ENCODE measurements at places on chromosomes 5 and 9.

DNA sequence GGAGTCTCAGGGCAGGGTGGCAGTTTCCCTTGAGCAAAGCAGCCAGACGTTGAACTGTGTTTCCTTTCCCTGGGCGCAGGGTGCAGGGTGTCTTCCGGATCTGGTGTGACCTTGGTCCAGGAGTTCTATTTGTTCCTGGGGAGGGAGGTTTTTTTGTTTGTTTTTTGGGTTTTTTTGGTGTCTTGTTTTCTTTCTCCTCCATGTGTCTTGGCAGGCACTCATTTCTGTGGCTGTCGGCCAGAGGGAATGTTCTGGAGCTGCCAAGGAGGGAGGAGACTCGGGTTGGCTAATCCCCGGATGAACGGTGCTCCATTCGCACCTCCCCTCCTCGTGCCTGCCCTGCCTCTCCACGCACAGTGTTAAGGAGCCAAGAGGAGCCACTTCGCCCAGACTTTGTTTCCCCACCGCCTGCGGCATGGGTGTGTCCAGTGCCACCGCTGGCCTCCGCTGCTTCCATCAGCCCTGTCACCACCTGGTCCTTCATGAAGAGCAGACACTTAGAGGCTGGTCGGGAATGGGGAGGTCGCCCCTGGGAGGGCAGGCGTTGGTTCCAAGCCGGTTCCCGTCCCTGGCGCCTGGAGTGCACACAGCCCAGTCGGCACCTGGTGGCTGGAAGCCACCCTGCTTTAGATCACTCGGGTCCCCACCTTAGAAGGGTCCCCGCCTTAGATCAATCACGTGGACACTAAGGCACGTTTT, 3.5 kb upstream of the PHYHD1 start:
- DNase-seq, result no peak

DNA sequence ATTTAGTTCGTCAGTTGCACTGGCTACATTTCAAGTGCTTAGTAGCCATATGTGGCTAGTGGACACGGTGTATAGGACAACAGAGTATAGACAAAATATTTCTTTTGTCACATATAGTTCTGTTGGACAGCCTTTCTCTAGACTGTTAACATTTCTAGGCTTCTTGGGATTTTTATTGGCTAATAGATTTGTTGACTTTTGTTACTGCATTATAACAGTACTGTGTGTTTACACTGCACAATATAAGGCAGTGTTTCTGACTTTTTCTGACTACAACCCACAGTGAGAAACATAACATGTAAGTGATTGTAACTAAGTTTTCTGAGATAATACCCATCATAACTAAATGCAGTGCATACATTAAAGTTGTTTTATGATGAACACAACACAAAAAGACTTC, 11.3 kb downstream of the FBXO38 start:
- no peak for DNase-seq

DNA sequence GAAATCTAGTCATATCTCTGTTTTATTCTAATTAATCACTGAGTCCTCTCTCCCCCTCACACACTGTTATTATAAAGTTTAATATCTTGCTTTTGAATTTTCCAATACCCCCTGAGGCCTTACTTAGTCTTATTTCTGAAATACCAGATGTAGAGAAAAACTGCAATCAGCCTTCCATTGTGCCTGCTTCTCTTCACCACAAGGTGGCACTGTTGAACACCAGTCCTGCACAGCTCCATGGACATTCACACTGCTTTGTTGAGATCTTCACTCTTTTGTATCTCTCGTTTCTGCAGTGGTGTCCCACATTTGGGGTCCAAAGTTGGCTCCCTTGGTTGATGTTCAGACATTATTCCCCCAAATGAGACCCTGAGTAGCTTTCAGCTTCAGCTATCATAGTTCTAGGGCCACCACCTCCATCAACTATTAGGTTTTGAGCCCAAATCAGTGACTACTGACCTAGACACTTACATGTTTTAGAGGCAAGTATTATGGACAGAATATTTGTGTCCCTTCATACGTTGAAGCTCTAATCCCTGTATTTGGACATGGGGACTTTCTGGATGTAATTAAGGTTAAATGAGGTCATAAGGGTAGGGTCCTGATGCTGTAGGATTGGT, 24.3 kb downstream of the BOD1 start:
- DNase-seq, result no peak

- DNase-seq, result no peak
Measured at GRCh38 chr9:91101611-91102168, 260.0 kb downstream of the AUH start.

DNA sequence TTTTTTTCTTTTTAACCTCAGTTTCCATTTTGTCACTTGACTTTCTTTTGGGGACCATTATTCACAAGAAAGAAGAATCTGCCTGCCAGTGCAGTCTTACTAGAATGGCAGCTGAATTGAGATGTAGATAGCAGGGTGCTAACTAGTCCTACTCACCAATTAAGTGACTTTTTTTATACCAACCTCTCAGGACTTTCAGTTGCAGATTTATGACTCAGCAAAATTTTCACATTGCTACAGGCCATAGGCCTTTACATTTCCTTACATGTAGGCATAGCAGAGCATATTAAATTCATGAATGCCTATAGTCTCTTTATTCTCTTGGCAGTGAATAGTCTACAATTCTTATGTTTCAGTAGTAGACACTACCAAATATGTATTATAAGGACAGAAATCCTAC, 54.0 kb upstream of the FKTN start:
- no peak for DNase-seq

- no peak for DNase-seq
Measured at GRCh38 chr9:130680836-130681768, 12.5 kb upstream of the EXOSC2 start.

DNA sequence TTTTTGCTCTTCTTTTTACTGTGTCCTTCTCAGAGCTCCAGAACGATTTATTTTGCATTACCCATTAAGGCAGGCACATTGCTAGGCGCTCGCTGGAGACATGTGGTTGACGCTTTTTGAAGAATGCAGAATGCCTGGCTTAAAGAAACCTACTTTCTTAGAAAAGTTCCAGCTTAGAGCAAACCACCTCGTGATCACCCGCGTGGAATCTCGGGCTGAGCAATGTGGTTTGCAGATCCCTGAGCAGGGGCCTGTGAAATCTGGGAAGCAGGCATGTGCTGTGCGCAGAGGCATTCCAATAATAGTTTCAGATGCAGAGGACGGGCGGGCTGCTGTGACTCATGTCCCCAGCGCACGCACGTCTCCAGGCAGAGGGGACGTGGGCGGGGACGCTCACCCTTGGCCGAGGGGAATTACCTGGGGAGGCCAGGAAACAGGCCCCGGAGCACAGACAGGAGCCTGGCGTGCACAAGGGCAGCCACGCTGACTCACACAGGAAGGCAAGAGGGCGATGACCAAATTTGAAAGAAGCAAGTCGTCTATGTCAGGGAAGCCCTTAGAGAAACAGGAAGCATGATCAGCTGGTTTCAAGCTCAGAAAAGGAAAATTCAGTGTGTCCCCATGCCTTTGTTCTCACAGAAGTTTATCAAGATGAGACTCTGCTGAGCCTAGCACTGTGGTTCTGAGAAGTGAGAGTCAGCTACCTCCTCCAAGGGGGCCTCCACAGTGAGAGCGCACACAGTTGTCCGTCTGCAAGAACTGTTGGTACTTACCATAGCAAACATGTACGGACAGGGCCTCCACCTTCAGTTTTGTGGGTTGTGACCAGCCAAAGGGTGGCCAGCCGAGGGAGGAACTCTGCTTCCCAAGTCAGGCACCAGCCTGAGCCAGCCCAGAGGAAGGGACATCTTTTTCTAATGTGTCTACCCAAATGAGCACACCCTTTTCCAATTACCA, 218.6 kb downstream of the PIK3R1 start:
- peak; percentile 40 for DNase-seq

DNA sequence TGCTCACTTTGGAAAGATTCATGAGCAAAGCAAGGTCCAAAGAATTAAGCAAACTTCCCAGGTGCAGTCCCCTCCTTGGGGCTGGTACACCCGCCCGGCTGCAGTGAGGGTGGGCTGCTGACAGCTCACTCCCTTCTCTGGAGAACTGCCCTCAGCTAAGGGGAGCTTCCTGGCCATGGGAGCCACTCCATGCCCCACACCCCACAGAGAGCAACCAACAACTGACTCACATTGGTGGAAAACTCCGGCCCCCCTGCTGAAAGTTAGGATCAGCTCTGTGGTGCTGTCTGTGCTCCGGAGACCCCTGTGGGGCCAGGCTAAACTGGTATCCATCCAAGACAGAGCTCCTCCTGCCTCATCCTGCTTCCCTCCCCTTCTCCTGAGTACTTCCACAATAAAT, 223.0 kb downstream of the GABBR2 start:
- DNase-seq, result no peak

- DNase-seq, result peak; percentile 62
Measured at GRCh38 chr9:92763721-92764380, 782 bp downstream of the BICD2 start.

DNA sequence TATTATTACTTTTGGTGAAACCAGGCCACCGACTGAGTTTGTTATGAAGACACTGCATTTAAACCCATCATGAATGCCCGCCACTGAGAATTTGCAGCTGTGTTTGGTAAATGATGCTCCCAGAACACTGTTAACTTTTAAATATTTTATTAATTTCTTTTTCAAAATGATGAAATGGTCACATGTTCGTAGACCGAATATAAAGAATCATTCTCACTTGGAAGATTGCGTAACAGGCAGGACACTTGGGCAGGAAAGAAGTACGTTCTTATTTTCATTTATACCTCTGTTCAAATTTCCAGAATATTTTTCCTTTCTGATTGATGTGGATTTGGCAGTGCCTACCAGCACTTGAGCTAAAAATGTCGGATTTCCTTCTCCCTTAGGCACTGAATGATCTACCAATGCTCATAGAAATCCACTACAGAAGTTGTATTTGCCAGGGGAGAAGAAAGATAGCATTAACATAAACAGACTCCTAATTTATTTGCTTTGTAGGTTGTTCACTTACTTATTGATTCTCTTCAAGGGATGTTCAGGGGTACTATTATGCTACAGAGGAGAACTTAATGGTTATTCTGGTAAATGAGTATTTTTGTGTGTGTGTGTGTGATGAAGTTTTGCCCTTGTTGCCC, 13.8 kb downstream of the CYFIP2 start:
- DNase-seq, result no peak

DNA sequence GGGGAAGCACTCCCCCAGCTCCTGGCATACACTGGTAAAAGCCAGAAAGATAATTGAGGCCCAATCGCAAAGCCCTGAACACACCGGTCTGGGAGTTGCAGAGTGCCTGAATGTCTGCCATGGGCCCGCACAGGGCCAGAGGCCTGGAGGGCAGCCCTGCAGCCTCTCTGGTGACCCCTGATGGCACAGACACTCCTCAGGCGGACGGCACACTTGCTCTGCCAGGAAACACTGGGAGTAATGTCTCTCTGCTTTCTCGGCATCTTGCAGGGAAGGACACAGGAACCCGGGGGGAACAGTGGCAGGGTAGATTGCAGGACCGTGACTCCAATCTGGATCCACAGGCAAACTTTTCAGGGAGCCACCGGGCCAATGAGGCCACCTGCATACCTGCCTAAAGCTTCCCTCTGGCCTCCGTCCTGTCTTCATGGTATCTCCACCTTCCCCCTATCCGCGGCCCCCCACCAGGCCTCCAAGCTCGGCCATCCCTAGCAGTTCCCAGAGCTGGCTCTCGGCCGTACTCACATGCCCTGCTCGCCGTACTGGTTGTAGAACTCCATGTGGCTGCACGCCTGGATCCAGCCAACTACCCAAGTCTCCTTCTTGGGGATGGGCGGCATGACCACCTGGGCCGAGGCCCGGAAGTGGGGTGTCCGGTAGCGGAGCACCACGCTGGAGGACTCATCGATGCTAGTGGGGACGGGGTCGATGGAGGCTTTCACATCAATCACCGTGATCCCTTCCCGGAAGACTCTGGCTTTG, 797 bp downstream of the FAM78A start:
- no peak for DNase-seq

- DNase-seq, result no peak
Measured at GRCh38 chr5:14502294-14502690, 79.3 kb upstream of the OTULINL start.

DNA sequence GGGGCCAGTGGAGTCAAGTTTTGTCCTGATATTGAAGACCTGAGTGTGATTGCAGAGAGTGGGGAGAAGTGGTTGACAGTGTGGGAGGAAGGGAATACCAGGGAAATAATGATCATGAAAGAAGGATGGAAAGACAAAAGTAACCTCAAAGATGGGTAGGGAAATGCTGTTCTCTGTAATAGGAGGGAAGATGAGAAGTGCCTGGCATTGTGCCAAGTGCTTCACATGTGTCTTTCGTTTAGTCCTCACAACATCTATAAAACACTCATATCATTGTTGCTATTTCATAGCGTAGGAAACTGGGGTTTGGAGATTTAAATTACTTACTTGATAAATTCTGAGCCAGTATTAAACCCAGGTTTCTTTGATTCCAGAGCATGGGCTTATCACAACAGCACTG, 472.3 kb downstream of the LRRC70 start:
- no peak for DNase-seq

- no peak for DNase-seq
Measured at GRCh38 chr5:1521671-1522600, 1.8 kb downstream of the LPCAT1 start.

DNA sequence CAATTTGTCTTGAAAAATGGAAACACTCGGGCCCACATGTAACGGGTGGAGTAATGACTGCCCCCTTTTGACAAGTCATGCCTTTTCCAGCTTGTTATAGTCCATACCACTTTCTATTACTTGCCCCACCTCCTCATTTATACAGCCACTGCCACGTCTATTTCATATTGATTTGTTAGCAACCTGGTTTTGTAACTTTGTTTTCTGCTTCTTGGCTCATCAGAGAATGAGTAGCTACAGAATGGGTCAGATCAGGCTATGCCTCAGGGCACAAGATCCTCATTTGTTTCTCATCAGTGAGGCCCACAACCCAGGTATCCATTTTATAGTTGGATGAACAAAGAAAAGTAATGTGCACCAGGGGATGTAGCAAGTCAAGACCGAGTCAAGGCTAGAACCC, 1.7 kb downstream of the GFRA3 start:
- DNase-seq, result no peak

DNA sequence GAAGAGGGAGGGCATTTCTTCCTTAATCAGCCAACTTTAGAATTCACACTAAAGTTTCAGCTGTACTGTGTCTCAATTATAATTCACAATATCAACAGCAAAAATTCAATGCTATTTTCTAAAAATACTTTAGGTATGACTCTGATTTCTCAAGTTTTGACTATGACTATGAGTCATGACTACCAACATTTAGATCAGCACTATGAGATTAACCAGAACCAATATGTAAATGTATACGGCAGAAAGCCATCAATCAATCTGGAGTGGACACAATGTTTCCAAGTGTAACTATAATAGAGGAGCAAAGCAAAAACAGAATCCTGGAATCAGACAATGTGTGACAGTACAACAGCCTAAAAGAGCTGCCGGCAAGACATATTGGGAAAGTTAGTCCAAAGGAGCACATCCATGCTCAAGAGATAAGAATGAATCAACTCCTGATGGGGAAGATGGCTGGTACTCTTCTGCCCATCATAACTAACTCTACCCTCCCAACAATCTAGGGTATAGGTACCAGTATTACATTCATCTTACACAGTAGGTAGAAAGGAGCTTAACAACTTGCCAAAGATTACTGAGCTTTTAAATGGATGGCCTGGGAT, 294.4 kb downstream of the SEMA5A start:
- no peak for DNase-seq

GRCh38 chr5:14463629-14464028, 118.0 kb upstream of the OTULINL start:
- no peak for DNase-seq
